Activated T-helper 17 cell treated with anti-CD3 and anti-CD28 coated beads, Interleukin-2, amount 50 U/mL, for 72 hours (primary cell): ENCODE measurements at places on chromosomes 1 and 21. TPM values are rescaled to one million over a fixed set of nuclear protein-coding genes. Genes with fewer than 3 reads are reported as not detected.
A peak's percentile ranks its signal among the peaks of the same experiment; 100 is the strongest.

GRCh38 chr1:206508130-206508889 is 979 bp downstream of the RASSF5 start:
- peaks cover 26% of the 10 kb centered on the region for H3K4me1 ChIP-seq
- H3K27me3 ChIP-seq: peaks cover 20% of the 10 kb centered on the region
- H3K27ac ChIP-seq: no peak overlapping the region
- ATAC-seq: no peak
- peak overlapping the region; percentile 73 for H3K4me3 ChIP-seq

DNA sequence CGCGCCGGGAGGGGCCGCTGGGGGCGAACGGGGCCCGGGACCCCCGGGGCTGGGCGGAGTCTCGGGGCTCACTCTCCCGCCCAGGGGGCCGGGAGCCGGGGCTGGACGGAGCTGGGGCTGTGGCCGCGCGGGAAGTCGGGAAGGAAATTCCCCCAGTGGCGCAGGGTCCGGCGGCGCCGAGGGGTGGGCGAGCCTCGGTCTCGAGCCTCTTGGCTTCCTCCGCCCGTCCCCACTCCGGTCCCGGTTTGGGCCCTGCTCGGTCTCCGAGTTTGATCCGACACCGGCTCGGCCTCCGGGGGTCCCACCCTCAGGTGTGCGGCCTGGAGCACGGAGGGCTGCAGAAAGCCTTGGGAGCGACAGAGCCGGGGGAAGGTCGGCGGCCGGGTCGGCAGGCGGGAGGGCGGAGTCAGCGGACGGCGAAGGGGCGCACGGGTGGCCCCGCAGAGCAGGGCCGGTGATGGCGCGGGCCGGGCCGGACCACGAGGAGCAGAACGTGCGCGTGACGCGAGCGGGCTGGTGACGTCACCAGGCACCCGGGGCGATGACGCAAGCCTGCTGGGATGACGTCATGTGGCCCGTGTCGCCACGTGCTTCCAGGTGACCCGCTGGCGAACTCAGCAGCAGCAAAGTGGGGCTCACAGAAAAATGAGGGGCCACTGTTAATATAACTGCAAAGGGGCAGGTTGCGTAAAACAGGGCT is 610 bp upstream of the HES4 start:
- no peak for ATAC-seq
- H3K4me1 ChIP-seq: peaks cover 7% of the 10 kb centered on the region
- H3K27ac ChIP-seq: no peak overlapping the region
- H3K36me3 ChIP-seq: peaks cover 4% of the 10 kb centered on the region
- H3K27me3 ChIP-seq: peaks cover 25% of the 10 kb centered on the region

DNA sequence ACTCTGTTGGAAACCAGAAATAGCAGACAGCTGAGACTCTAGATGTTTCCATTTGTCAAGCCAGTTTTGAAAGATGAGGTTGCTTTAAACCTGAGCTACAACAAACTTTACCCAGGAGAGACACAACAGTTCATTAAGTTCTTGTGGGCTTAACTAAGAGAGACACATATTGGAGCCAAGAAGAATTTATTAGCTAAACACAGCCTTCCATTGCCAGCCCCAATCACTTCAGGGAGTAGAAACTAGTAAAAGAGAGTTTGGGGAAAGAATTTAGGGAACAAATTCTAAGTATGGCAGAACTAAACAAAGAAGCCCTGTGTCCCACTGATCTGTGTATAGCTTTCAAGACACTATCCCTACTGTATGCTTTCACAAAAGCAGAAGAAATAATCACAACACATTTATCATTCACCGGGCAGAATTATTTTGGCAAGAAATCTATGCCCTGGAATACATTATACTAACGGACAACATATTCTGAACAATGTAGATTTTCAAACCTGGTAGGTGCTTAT is 87.3 kb upstream of the KAZN start:
- H3K27ac ChIP-seq: no peak overlapping the region
- ATAC-seq: no peak
- H3K4me1 ChIP-seq: no peaks in the 10 kb centered on the region

DNA sequence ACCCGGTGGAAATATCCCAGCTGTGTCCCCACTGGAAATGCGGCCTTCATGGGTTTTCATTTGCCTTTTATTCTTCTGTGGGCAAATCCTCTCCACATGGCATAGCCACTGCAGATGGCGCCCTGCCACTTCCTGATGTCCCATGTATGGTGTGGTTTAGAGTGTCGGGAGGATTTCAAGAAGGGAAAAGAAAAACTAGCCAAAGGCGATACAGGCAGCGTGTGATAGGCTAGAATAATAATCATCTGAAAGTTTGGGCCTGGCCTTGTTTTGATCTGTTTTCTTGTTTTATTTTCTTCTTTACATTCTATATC is 123.6 kb downstream of the PEX14 start:
- H3K27ac ChIP-seq: no peak overlapping the region
- H3K4me3 ChIP-seq: no peak overlapping the region
- H3K27me3 ChIP-seq: no peaks in the 10 kb centered on the region
- no peak for ATAC-seq
- H3K36me3 ChIP-seq: peaks cover 31% of the 10 kb centered on the region

GRCh38 chr1:59156526-59157199 is 140.2 kb upstream of the FGGY start:
- no peaks in the 10 kb centered on the region for H3K36me3 ChIP-seq
- H3K4me1 ChIP-seq: no peaks in the 10 kb centered on the region
- no peak for ATAC-seq
- H3K27me3 ChIP-seq: peaks cover 4% of the 10 kb centered on the region

GRCh38 chr1:229408458-229409037 is 25.3 kb downstream of the ACTA1 start:
- no peak for ATAC-seq
- no peaks in the 10 kb centered on the region for H3K36me3 ChIP-seq
- H3K27ac ChIP-seq: no peak overlapping the region
- peaks cover 51% of the 10 kb centered on the region for H3K27me3 ChIP-seq

The ANGPTL7 gene
- total RNA-seq: not detected

The IFNLR1 gene
- total RNA-seq: 9.2 TPM

The NCAM2 gene
- not detected for total RNA-seq

The FCGR2B gene
- not detected for total RNA-seq
